Activated CD4-positive, alpha-beta T cell treated with anti-CD3 and anti-CD28 coated beads for 4 hours (primary cell): ENCODE measurements at places on chromosomes 12 and 14.

GRCh38 chr14:40003773-40004172 is 571.5 kb upstream of the FBXO33 start:
- no peak for DNase-seq

DNA sequence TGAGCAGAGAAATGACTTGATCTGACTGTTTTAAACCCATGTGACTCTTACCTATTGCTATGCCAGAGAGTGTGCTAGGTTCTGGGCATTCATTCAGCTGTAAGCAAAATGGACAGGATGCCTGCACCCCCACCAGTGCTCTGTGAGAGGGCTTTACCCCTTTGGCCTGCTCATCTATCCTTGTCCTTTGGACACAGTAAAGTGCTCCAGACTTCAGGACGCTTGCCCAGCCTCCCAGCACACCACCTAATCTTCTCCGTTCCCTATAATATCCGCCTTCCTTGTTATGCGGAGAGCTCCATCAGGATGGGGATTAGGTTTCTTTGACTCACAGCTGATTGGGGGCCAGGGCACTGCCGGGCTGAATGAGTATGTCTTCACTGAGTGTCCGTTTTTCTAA is 4.4 kb upstream of the ZNF839 start:
- no peak for DNase-seq

GRCh38 chr12:98868076-98868475 is 223.0 kb downstream of the APAF1 start:
- no peak for DNase-seq

GRCh38 chr14:63993992-63994391 is 141.2 kb downstream of the SYNE2 start:
- no peak for DNase-seq

GRCh38 chr12:82411546-82412230 is 53.4 kb downstream of the METTL25 start:
- DNase-seq: no peak

DNA sequence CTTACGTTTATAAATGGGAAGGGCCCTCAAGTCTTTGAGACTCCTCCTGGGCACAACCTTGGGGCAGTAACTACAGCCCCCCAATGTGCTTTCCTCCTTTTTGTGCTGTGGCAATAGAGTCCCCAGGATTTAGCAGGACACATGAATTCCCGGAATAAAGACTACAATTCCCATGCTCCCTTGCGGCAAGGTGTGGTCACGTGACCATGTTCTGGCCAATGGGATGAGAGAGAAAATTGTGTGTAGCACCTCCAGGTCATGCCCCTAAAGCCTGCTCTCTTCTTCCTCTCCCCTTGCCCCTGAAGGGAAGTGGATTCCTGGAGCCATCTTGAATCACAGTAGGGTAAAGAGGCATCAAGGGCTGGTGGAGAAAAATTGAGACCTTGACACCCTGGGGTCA is 295.1 kb upstream of the SFSWAP start:
- DNase-seq: no peak

- no peak for DNase-seq
Measured at GRCh38 chr14:56580221-56580711, 668 bp downstream of the TMEM260 start.

GRCh38 chr12:88413646-88414045 is 166.6 kb downstream of the KITLG start:
- DNase-seq: no peak

DNA sequence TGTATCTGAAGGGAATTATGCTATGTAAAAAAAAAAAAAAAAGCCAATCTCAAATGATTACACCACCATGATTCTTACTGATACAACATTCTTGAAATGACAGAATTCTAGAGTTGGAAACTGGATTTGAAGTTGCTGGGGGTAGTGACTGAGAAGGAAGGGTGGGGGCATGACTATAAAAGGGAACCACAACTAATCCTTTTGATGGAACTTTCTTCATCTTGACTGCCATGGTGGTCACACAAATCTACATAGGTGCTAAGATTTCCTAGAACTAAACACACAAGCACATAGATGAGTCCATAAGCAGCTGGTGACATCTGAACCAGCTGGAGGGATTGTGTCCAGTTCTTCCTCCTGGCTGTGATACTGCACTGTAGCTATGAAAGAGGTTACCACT is 51.4 kb downstream of the CLMN start:
- no peak for DNase-seq

GRCh38 chr12:11677093-11677492 is 27.6 kb downstream of the ETV6 start:
- no peak for DNase-seq

GRCh38 chr14:94175011-94175745 is 1.1 kb downstream of the PPP4R4 start:
- DNase-seq: no peak

DNA sequence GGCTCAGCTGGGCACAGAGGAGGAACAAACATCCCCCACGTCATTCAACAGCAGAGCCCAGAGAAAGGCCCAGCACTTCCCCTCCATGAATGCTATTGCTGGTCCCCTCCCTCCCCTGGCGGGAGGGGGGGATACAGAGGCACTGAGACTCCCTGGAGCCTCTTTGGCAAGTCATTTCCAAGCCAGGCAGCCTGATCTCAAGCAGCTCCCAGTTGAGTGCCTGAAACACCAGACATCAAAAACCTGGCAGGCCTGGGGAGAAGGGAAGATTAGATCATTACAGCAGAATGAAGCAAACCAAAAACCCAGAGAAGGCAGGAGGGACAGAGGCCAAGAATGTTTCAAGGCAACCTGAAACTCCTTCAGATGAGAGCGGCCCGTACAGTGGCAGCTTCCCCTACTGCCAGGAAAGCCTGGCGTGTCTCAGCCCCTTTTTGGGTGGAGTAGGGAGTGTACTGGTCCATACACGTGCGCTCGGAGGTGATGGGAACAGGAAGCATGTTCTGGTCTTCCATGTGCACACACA is 92.1 kb downstream of the LRRC74A start:
- DNase-seq: no peak

GRCh38 chr12:67388331-67389138 is 119.4 kb downstream of the CAND1 start:
- no peak for DNase-seq

DNA sequence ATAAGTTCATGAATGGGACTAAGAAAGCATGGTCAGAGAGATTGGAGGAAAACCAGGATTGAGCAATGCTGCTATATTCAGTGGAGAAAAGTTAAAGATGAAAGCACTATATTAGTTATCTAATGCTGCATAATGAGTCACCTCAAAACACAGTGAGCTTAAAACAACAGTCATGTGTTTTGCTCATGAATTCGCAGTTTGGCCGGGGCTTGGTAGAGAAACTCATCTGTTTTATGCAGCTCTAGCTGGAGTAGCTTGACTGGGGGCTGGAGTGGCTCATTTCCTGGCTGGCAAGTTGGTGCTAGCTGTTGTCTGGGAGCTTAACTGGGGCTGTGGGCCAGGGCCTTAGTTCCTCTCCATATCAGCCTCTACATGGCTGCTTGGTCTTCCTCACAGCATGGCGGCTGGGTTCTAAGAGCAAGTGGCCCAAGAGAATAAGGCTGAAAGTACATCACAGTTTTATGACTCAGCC is 90.1 kb downstream of the ADCK1 start:
- DNase-seq: no peak

GRCh38 chr12:108126212-108126611 is 2.9 kb upstream of the WSCD2 start:
- no peak for DNase-seq

- DNase-seq: no peak
Measured at GRCh38 chr12:67918441-67918840, 70.8 kb upstream of the IFNG-AS1 start.

DNA sequence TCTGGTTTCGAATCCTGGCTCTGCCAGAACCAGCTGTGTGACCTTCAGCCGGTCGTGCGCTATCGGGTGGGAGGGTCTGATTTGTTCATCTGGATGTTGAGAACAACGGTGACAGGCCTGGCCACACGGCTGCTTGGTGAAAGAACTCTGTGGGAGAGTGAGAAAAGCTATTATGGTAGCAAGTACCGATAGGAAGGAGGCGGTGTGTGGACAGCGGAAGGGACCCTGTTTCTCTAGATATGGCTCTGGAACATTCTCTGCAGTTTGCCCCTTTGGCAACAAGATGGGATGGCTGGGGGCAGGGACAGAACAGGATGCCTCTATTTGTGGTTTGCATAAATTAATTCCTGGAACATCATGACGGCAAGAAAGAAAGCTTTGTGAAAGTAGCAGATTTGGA is 347.3 kb downstream of the AACS start:
- DNase-seq: no peak

GRCh38 chr12:113815031-113815430 is 151.1 kb downstream of the RBM19 start:
- DNase-seq: no peak

GRCh38 chr14:99552021-99552553 is 51.9 kb downstream of the CCDC85C start:
- no peak for DNase-seq

GRCh38 chr12:5043589-5044419 is at the start of gene KCNA5:
Gene KCNA5 (plus strand): TSS chr12:5043879. CDS start chr12:5044148, 269 bp downstream.
- no peak for DNase-seq

GRCh38 chr12:3753544-3754284 is 805 bp upstream of the CRACR2A start:
- DNase-seq: no peak

DNA sequence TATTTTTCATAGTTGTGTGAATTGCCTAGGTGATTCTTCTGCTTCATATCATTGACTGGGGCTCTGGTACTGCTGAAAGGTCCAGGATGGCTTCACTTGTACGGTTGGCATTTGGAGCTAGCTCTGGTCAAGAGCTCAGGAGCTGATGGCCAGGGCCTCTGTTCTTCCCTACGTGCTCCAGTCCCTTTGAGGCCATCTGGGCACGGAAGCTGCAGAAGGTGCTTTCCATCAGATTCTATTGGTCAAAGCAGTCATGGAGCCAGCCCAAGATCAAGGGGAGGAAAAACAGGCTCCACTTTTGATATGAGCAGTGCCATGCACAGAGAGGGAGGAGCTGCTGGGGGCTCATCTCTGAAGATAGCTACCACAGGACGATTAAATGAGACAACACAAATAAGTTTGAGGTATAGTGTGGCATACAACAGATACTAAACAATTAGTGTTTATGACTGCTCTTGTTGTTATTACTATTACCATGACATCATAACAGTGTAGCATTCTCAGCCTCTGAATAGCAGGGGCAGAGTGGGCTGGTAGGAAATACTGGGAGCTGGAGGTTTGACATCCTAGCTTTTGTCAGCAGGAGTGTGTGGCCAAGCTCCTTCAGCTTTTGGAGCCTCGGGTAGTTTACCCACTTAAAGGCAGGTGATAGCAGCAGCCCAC is 10.4 kb downstream of the KRT83 start:
- DNase-seq: no peak
